Ascending aorta (tissue), 2 donors: ENCODE measurements at places on chromosomes 1 and 21.

- no peaks in the 10 kb centered on the region for H3K27me3 ChIP-seq
- no peak for DNase-seq
- no peak overlapping the region for H3K27ac ChIP-seq
- H3K4me3 ChIP-seq, result no peak overlapping the region
- no peaks in the 10 kb centered on the region for H3K4me1 ChIP-seq
Measured at GRCh38 chr1:78560811-78561210, 59.4 kb upstream of the IFI44L start.

- H3K27ac ChIP-seq, result no peak overlapping the region
- no peak overlapping the region for H3K4me3 ChIP-seq
- H3K4me1 ChIP-seq, result no peaks in the 10 kb centered on the region
- no peaks in the 10 kb centered on the region for H3K27me3 ChIP-seq
- no peak for DNase-seq
Measured at GRCh38 chr1:78833491-78833890, 173.0 kb downstream of the ADGRL4 start.

DNA sequence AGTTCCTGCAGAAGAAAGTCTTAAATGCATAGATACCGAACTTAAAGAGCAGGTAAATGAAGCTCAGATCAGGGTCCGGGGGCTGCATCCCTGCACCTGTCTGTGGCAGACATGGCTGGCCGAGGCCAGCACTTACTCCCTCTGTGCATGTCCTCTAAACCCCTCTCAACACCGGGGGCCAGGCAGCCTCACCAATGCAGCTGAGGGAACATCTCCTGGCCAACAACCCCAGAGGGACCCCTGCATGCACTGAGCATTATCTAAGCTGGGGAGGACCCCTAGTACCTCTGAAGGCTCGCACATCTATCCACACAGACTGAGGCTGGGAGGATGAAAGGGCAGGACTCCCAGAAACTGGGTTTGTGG, 18.4 kb downstream of the TTC34 start:
- H3K27ac ChIP-seq, result no peak overlapping the region
- H3K4me1 ChIP-seq, result no peaks in the 10 kb centered on the region
- DNase-seq, result no peak
- no peaks in the 10 kb centered on the region for H3K27me3 ChIP-seq
- no peaks in the 10 kb centered on the region for H3K36me3 ChIP-seq
- no peak overlapping the region for H3K4me3 ChIP-seq

GRCh38 chr1:162560303-162561036, 1.1 kb upstream of the UAP1 start:
- peak overlapping the region; percentile 100 for H3K4me3 ChIP-seq
- DNase-seq, result no peak
- H3K27me3 ChIP-seq, result no peaks in the 10 kb centered on the region
- H3K4me1 ChIP-seq, result peaks cover 12% of the 10 kb centered on the region
- peak overlapping the region; percentile 99 for H3K27ac ChIP-seq

DNA sequence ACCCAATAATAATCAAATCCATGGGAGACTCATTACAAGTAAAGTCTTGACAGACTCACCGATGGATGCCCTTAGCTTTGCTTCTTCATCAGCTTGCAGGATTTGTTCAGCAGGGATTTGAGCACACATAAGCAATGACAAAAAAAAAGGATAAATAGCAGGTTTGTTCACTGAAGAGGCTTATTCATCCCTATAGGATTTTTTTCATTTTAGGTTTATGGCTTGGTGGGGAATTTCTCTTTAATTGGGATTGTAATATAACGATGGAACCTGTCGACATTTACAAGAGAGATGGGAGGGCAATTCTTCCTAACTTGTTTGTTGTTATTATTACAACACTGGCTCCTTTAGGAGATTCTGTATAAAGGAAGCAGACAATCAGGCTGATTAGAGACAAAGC, 649.1 kb upstream of the PLXNA2 start:
- no peaks in the 10 kb centered on the region for H3K36me3 ChIP-seq
- no peaks in the 10 kb centered on the region for H3K4me1 ChIP-seq
- no peak overlapping the region for H3K4me3 ChIP-seq
- no peak for DNase-seq
- H3K27me3 ChIP-seq, result no peaks in the 10 kb centered on the region

DNA sequence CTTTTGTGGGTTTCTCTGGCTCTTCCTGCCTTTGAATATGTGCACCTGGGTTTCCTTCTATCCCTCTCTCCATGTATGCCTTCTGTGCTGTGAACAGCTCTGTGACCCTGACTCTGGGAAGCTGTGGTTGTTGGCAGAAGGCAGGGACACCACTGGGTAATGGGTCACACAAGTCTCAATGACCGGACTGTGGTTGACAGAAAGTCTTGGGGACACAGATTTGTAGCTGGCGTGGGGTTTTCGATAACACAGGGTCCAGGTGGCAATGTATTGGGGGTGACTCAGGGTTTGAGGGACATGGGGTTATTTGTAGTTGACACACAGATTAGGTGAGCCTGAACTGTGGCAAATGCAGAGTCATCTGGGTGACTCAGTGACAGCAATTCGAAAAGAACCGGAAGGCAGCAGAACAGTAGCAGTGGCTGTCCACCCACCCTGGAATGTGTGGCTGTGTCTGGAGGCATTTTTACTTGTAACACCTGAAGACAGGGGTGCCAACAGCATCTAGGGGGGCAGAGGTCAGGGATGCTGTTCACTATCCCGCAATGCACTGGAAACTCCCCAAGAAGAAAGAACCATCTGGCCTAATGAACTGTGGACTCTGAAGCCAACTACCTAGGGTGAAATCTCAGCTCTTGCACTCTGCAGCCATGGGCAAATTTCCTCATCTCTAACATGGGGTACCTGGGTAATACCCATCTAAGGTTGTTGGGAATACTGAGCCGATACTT, 13.0 kb upstream of the SLC6A9 start:
- H3K4me1 ChIP-seq, result peaks cover 12% of the 10 kb centered on the region
- H3K27me3 ChIP-seq, result no peaks in the 10 kb centered on the region
- no peak overlapping the region for H3K27ac ChIP-seq
- no peak for DNase-seq

- H3K4me1 ChIP-seq, result no peaks in the 10 kb centered on the region
- no peak overlapping the region for H3K27ac ChIP-seq
- peak; percentile 14 for DNase-seq
- no peak overlapping the region for H3K4me3 ChIP-seq
Measured at GRCh38 chr1:223500560-223501425, 107.6 kb downstream of the CCDC185 start.

- peaks cover 32% of the 10 kb centered on the region for H3K4me1 ChIP-seq
- H3K4me3 ChIP-seq, result no peak overlapping the region
- no peaks in the 10 kb centered on the region for H3K36me3 ChIP-seq
- DNase-seq, result no peak
- no peaks in the 10 kb centered on the region for H3K27me3 ChIP-seq
- peak overlapping the region; percentile 97 for H3K27ac ChIP-seq
Measured at GRCh38 chr1:234725177-234726132, 115.5 kb upstream of the IRF2BP2 start.

DNA sequence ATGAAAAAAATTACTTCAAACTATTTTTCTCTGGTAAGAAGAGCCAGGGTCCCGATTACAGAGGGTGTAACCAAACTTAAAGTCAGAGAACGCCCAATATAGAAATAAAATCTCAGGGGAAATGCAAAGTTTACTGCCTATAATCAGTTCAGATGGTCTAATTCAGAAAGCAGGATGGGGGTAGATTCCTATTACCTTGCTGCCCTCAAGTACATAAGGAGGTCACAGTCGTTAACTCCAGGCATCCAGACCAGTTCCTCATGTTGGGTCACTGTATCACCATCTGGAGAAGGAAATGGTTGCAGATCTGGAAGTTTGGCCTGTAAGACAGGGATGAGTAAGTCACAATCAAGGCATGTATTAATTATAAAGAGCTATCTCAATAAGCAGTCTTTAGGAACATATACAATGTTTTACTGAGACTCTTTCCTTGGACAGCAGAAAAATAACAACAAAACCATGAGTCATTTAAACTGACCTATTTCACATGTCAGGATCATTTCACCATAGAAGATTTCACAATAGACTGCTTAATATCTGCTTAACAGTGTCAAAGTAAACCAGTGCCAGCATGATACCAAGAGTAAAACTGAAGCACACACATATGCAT, 179.4 kb downstream of the SLC45A1 start:
- no peak for DNase-seq
- H3K4me1 ChIP-seq, result peaks cover 4% of the 10 kb centered on the region
- no peaks in the 10 kb centered on the region for H3K27me3 ChIP-seq
- H3K27ac ChIP-seq, result peak overlapping the region; percentile 10
- H3K36me3 ChIP-seq, result peaks cover 16% of the 10 kb centered on the region
- H3K4me3 ChIP-seq, result no peak overlapping the region
